ENCODE measurements at places on chromosomes 6 and 20. TPM values are rescaled to one million over a fixed set of nuclear protein-coding genes. Genes with fewer than 3 reads are reported as not detected.

VGLL2 gene
- not detected for total RNA-seq

NFYA gene
- total RNA-seq = 45.4 TPM

PSMB9 gene
- 4.3 TPM for total RNA-seq

DNA sequence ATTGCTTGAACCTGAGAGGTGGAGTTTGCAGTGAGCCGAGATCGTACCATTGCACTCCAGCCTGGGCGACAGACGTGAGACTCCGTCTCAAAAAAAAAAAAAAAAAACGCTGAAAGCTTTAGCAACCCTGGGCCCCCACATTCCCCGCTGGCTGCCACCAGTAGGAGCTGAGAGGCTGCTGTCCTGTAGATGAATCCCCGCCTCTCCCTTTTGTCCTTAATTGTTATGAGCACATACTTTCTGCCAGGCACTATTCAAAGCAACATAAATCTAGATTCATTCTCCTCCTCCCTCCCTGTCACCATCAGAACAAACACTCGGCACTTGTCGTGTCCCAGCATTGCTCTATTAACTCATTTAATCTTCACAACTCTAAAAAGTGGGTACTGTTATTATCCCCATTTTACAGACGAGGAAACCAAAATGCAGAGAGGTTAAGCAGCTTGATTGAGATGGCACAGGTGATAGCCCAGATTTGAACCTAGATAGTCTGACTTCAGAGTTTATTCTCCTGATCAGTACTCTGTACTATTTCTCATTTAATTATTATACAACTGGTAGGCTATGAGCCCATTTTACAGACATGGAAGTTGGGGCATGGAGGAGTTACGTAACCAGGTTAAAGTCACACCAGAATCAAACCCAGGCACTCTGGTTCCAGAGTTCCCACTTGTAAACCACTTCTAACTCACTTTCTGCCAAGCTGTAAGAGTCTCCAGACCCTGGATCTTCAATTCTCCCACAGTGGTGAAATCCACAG lies 97.4 kb downstream of the EYA2 start:
- DNase-seq = peak; percentile 17

- DNase-seq = no peak
These were observed 58.6 kb upstream of the MRPS10 start for GRCh38 chr6:42276034-42276890.

- DNase-seq = no peak
These were observed 67.3 kb downstream of the KLHL32 start for GRCh38 chr6:96991618-96992342.

GRCh38 chr6:139407718-139408222 lies 33.3 kb upstream of the CITED2 start:
- DNase-seq = peak; percentile 21

DNA sequence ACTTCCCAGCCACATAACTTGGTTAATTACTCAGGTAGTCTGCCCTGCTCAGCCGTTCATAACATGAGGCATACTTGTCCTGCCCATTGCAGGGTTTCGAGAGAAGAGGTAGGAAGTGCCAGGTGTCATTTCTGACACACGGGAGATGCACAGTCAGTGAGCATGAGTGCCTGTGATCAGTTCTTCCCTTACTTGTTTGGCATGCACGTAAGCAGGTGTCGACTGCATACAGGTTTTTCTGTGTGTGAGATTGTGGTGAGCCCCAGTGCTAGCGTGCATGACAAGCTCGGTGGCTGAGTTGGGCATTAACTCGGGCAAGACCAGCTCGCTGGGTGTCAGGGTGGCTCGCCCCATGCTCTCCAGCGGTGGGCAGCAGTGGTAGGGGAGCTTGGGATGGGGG lies 51.2 kb upstream of the SLC22A1 start:
- no peak for DNase-seq
